ENCODE measurements at places on chromosomes 7 and 10. TPM values are rescaled to one million over a fixed set of nuclear protein-coding genes. Genes with fewer than 3 reads are reported as not detected.

FXYD4 gene
- total RNA-seq: not detected

PLAU gene
- 449 TPM for total RNA-seq

RP9 gene
- total RNA-seq: 18.3 TPM

PRLHR gene
- total RNA-seq: not detected

DLX5 gene
- 0.13 TPM for total RNA-seq

CPA2 gene
- total RNA-seq: not detected

SLC18A3 gene
- total RNA-seq: not detected

OR6B1 gene
- total RNA-seq: not detected

IQUB gene
- total RNA-seq: 0.13 TPM

VIPR2 gene
- not detected for total RNA-seq

PKD1L1 gene
- not detected for total RNA-seq

OPALIN gene
- not detected for total RNA-seq

LOXL4 gene
- total RNA-seq: 6.9 TPM

CELF2 gene
- total RNA-seq: 10.3 TPM

ITGA8 gene
- under 0.01 TPM for total RNA-seq

MRC1 gene
- total RNA-seq: 0.13 TPM

HMX3 gene
- total RNA-seq: not detected

SMARCD3 gene
- total RNA-seq: 51.5 TPM

PSMA2 gene
- 110 TPM for total RNA-seq

GNG11 gene
- 76.7 TPM for total RNA-seq

ATRNL1 gene
- 0.56 TPM for total RNA-seq

TMEM229A gene
- total RNA-seq: under 0.01 TPM

CYP3A7 gene
- total RNA-seq: 1.0 TPM

JMJD1C gene
- 59.6 TPM for total RNA-seq

Data from epithelial cell of alveolus of lung (primary cell).